ENCODE measurements at places on chromosomes 5 and 9.

GRCh38 chr5:61637566-61637965 is 305.5 kb downstream of the ZSWIM6 start:
- no peak overlapping the region for H3K4me3 ChIP-seq
- H3K4me1 ChIP-seq = no peaks in the 10 kb centered on the region
- H3K27me3 ChIP-seq = no peaks in the 10 kb centered on the region

DNA sequence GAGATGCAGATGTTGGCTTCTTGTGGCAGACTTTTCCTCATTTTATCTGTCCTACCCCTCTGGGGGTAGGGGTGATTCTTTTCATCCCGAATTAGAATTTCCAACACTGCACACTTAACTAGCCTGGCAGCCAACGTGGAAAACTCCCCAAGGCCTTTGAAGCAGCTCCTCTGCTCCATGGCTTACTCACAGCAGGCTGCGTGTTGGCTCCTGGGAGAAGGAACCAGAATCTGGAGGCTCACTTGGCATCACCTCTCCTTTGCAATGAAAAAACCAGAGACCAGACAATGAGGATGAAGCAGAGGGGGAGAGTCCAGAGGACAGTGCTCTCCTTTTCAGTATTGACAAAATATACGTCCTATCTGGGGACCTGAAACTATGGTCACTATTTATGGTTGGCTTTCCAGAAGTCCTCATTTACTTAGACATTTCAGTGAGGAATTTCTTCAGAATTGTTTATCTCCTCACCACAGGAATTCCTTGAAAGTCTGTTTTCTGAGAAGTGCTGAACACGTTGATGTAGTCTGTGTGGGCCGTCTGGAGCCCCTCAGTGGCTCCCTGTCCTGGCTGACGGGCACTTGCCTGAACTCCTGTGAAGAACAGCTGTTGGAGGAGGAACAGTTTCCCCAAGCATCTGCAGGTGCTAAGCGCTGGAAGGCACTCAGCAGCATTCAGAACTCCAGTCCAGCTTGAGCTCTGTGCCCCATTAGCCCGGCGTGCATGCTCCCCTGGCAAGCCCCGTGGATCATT is 231.3 kb downstream of the RFK start:
- H3K36me3 ChIP-seq = no peaks in the 10 kb centered on the region
- H3K27ac ChIP-seq = no peak overlapping the region
- H3K27me3 ChIP-seq = no peaks in the 10 kb centered on the region
- no peak overlapping the region for H3K4me3 ChIP-seq

DNA sequence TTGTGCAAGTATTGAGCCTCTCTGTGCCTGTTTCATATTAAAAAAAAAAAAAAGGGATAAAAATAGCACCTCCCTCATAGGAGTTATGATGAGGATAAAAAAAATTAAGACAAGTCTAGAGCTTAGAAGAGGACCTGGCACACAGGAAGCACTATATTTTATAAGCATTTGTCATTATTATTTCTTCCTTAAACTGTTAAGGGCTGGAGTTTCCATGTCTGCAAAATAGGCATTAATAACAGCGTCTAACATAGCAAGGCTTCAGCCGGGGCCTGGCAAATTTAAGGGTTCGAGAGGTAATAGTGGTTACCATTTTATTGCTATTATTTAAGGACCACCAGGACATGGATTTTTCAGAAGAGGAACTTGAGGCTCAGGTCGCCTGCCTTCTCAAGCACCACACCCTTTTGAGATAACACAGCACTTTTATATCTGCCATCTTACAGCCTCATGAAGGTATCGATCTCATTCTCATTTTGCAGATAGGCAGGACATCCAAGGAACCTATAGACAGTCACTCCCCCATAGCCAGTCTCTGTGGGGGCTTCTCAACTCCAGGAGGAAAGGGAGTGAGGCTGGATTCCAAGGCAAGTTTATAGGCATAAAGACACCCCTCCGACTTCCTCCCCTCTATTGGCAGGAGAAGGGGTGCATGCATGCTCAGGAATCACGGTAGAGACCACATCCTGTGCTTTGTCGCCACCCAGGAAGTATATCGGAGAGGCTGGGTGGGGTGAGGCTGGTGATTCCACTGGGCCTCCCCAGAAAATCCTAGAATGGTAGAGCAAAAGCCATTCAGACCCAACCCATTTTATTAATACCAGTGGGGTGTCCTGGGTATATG is 2.4 kb downstream of the ANXA6 start:
- H3K27me3 ChIP-seq = no peaks in the 10 kb centered on the region
- peak overlapping the region; percentile 70 for H3K27ac ChIP-seq
- H3K4me3 ChIP-seq = peak overlapping the region; percentile 86
- H3K4me1 ChIP-seq = peaks cover 73% of the 10 kb centered on the region
- DNase-seq = peak; percentile 71

DNA sequence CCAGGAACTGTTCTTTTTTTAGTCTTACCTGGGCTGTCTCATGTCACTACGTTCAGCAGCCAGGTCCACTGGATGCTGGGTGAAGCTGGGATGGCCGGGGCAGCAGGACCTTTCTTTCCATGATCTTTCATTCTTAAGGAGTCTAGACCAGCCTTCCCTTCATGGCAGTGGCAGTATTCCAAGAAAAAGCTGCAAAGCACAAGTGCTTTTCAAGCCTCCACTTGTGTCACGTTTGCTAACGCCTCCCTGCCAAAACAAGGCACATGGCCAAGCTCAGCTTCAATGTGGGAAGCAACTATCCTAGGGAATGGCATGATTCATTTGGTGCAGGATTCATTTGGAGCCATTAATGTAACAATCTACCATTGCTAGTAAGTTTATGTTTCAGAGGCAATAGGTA is 94.8 kb downstream of the RCL1 start:
- no peak overlapping the region for H3K4me3 ChIP-seq
- no peaks in the 10 kb centered on the region for H3K36me3 ChIP-seq
- no peaks in the 10 kb centered on the region for H3K27me3 ChIP-seq
- H3K4me1 ChIP-seq = no peaks in the 10 kb centered on the region
- no peak overlapping the region for H3K27ac ChIP-seq

- DNase-seq = no peak
- H3K4me1 ChIP-seq = peaks cover 92% of the 10 kb centered on the region
- H3K27ac ChIP-seq = peak overlapping the region; percentile 55
- H3K27me3 ChIP-seq = no peaks in the 10 kb centered on the region
Measured at GRCh38 chr9:97907046-97907445, 15.3 kb downstream of the TRMO start.

- DNase-seq = no peak
- no peaks in the 10 kb centered on the region for H3K27me3 ChIP-seq
- H3K4me3 ChIP-seq = no peak overlapping the region
- H3K27ac ChIP-seq = no peak overlapping the region
- no peaks in the 10 kb centered on the region for H3K36me3 ChIP-seq
Measured at GRCh38 chr9:14031060-14031414, 282.9 kb downstream of the NFIB start.

GRCh38 chr5:42950456-42951292 is 89.4 kb downstream of the ANXA2R start:
- peak overlapping the region; percentile 98 for H3K27ac ChIP-seq
- H3K4me1 ChIP-seq = peaks cover 27% of the 10 kb centered on the region
- DNase-seq = peak; percentile 81
- H3K27me3 ChIP-seq = no peaks in the 10 kb centered on the region

GRCh38 chr9:115121181-115121580 is 3.2 kb upstream of the TNC start:
- H3K27ac ChIP-seq = no peak overlapping the region
- H3K27me3 ChIP-seq = peaks cover 6% of the 10 kb centered on the region
- H3K4me3 ChIP-seq = no peak overlapping the region
- H3K36me3 ChIP-seq = no peaks in the 10 kb centered on the region

GRCh38 chr5:137347865-137348264 is 151.3 kb downstream of the SPOCK1 start:
- no peak overlapping the region for H3K27ac ChIP-seq
- no peaks in the 10 kb centered on the region for H3K27me3 ChIP-seq
- no peaks in the 10 kb centered on the region for H3K36me3 ChIP-seq
- no peaks in the 10 kb centered on the region for H3K4me1 ChIP-seq
- no peak for DNase-seq
- no peak overlapping the region for H3K4me3 ChIP-seq

DNA sequence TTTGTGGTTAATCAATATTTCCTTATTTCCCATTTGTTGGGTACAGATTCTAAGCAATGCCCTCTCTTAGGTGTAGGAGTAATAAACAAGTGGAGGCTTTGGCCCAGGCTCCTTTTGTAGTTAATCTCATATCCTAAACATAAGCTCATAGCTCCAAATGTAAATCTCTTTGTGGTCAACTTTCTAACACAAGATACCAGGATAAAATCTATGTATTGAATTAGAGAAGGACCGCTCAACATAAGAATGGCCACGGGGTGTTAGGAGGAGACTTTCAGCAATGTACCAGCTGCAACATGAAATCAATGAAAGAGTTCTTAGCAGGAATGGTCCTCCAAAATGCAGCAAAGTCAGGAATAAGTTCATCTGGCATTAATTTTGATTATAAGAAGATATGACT is 334.5 kb upstream of the ITGA1 start:
- H3K27ac ChIP-seq = no peak overlapping the region
- no peaks in the 10 kb centered on the region for H3K4me1 ChIP-seq
- H3K27me3 ChIP-seq = no peaks in the 10 kb centered on the region
- DNase-seq = no peak

DNA sequence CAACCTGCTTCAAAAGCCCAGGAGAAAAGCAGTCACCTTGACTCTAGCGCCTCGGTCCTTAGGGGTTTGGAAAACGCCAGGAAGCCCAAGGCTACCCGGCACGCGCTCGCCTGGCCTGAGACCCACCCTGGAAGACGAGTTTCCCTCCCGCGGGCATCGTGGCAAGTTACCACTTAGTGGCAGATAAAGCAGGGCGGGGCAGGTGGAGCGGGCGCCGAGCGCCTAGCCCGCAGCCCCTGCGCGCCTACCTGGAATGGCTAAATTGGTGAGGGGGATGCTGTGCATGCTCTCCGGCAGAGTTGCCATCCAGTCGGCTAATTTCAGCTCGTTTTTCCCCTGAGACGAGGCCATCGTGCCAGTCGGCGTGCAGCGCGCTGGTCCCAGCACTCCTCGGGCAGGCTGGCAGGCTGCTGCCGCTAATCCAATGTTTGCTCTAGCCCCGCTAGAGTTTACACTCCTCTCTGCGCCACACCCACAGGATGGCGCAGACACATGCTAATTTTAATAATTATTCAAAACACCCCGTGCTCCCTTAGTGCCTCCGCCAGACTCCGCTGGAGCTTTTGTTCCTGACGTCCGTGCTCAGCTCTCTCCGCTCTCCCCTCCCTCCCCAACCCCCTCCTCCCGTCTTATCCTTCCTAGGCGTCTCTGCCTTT is at the start of gene PLCXD3:
PLCXD3 (minus strand) TSS at position 426 of the 656 bp plus-strand sequence; CDS start at position 351, 75 bp downstream.
- no peak within 1 kb of the TSS for H3K4me3 ChIP-seq
- no peak within 1 kb of the TSS for H3K27ac ChIP-seq
- H3K36me3 ChIP-seq = no peaks in the 10 kb centered on the region
- no peaks in the 10 kb centered on the region for H3K4me1 ChIP-seq

DNA sequence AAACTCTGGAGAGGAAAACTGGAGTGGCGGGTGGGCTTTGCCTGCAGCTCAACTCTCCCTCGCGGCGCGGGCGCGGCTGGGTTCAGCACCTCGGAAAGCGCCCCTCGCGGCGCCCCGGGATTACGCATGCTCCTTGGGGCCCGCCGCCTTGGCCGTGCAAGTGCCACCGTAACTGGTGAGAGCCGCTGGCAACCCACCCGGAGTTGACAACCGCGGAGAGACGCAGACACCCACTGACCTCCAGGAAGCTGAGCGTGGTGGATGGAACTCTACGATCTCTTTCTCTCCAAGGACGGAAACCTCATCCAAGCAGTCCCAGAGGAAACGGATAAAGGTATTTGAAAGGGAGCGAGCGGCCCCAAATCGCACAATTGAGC is 194 bp upstream of the RXFP3 start:
- H3K27me3 ChIP-seq = peaks cover 26% of the 10 kb centered on the region
- no peaks in the 10 kb centered on the region for H3K4me1 ChIP-seq
- peak; percentile 4 for DNase-seq
- H3K36me3 ChIP-seq = no peaks in the 10 kb centered on the region

DNA sequence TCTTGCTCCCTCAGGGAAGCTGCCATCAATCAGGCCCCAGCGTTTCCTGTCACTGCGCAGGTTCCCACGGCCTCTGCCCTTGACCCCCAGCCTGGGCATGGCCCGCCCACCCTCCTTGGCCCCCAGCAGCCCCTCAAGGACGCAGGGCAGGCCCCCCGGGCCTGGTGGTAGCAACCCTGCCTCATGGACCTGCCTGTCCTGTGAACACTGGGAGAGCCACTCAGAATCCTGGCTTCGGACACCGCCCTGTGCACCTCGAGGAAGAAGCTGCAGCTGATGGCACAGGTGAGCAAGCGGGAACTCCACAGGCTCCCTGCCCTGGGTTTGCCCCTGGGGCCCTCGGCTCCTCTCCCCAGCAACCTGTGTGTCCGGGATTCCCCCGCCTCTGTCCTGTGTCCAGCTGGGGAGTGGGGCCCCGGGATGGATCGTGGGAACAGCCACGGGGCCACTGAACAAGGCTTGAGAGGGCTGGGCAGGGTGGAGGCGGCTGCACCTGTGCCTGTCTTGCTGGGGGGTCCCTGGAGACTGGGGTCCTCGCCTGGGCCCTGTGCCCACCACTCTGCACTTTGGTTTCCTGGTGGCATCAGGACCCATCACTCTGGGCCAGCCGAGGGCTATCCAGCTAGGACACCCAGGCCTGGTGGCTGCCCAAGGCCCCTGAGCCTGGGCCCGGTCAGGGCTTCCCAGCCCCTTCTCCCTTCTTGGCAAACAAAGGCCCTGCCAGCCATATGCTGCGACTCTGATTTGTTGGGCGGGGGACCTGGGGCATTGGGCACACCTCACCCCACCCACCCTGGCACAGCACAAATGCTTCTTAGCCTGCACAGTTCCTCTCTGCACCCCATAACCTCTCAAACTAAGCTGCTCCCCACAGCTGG is 33.5 kb upstream of the EGFL7 start:
- H3K4me3 ChIP-seq = no peak overlapping the region
- no peaks in the 10 kb centered on the region for H3K27me3 ChIP-seq
- DNase-seq = no peak
- no peaks in the 10 kb centered on the region for H3K36me3 ChIP-seq
- H3K4me1 ChIP-seq = peaks cover 6% of the 10 kb centered on the region

DNA sequence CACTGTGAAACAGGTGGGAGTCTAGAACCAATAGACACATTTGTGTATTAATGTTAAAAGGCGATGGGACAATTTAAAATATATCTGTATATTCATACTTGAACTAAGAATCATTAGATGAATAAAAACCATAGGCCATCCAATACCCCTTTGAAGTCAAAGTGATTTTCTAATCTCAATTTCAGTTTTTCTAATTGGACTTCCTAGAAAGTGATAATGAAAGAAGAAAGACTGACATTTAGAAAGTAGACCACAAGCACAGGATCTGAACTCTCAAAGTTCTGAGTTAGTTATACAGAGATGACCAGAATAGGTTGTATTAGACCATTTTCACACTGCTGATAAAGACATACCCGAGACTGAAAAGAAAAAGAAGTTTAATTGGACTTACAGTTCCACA is 412.8 kb upstream of the PIK3R1 start:
- H3K27ac ChIP-seq = no peak overlapping the region
- no peaks in the 10 kb centered on the region for H3K36me3 ChIP-seq
- H3K4me3 ChIP-seq = no peak overlapping the region
- no peaks in the 10 kb centered on the region for H3K27me3 ChIP-seq
- no peaks in the 10 kb centered on the region for H3K4me1 ChIP-seq

DNA sequence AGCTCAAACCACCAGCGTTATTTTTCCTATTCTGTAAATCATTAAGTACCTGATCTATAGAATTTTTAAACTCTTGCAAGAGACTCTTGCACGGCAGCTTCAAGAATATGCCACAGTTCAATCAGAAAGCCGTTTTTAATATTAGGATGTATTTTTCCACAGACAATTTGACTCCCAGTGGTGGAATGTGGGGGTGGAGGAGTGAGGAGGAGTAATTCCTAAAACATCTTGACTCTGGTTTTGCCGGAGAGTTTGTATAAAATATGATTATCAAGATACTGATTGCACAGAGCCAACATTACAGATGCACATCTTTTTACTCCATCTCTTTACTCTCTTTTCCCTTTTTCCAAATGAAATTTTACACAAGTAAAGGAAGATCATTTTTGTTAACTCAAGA is 288.3 kb downstream of the ENC1 start:
- no peak overlapping the region for H3K4me3 ChIP-seq
- H3K27me3 ChIP-seq = no peaks in the 10 kb centered on the region
- no peaks in the 10 kb centered on the region for H3K36me3 ChIP-seq
- DNase-seq = no peak
